ENCODE measurements at places on chromosomes 7 and 10.

GRCh38 chr7:91517201-91517785 lies 253.1 kb downstream of the FZD1 start:
- no peak for DNase-seq

DNA sequence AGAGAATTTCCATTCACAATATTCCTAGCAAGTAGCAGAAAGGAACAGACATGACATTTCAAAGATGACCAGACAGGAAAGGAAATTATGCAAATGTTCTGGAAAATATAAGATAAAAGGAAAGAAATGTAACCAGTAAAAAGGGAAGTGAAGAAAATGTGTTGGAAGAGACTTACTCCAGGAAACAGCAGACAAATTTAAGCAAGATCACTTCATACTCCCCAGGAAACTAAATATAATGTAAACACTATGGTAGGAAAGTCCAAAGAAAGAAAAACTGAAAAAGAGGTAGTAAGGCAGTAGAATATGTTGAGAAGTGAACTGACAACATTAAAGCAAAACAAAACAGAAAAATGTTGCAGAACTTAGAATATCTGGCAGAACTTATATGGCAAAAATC lies 6.4 kb upstream of the ST8SIA6 start:
- no peak for DNase-seq

DNA sequence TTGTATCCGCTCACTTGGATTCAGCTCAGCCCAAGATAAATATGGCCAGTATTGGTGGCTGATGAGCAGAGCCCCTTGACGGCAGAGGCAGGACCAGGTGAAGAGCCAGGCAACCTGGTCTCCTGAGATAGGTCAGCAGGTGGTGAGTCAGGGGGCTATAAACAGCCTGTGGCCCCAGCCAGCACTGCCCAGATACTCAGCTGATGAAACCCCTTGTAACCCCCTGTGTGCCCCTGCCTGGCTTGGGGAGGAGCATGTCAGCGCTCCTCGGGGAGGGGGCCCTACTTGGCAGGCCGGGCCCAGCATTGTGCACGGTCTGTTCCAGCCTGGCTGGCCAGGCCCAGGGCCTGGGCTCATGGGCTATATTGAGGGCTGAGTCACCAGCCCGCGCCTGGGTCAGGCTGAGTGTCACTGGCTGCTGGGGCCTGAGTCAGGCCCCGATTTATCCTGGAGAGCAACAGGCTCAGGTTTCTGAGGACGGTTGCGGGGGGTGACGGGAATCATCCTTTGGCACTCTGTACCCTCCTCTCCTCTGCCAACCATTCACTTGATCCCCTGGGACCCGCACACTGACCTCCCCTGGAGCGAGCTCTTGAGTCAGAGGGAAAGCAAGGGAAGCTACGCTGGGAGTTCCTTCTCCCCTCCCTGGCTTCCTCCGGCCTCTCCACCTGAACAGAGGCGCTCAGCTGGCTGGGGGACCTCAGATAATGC lies 2.8 kb upstream of the FLNC start:
- DNase-seq, result no peak

DNA sequence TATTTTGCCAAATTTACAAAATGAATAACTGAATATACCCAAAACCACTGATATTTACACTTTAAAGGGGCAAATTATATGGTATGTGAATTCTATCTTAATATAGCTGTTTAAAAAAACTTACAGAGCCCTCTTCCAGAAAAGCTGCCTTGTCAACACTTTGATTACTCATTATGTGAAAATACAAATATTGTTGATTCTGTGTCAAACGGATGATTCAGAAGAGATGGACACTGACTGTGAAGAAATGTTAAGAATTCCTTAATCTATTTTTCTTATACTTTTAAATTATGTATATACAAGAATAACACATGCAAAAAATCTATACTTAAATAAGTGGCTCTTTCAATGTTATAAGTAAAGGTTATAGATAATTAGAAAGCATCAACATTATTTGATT lies 41.5 kb downstream of the SMURF1 start:
- DNase-seq, result no peak

DNA sequence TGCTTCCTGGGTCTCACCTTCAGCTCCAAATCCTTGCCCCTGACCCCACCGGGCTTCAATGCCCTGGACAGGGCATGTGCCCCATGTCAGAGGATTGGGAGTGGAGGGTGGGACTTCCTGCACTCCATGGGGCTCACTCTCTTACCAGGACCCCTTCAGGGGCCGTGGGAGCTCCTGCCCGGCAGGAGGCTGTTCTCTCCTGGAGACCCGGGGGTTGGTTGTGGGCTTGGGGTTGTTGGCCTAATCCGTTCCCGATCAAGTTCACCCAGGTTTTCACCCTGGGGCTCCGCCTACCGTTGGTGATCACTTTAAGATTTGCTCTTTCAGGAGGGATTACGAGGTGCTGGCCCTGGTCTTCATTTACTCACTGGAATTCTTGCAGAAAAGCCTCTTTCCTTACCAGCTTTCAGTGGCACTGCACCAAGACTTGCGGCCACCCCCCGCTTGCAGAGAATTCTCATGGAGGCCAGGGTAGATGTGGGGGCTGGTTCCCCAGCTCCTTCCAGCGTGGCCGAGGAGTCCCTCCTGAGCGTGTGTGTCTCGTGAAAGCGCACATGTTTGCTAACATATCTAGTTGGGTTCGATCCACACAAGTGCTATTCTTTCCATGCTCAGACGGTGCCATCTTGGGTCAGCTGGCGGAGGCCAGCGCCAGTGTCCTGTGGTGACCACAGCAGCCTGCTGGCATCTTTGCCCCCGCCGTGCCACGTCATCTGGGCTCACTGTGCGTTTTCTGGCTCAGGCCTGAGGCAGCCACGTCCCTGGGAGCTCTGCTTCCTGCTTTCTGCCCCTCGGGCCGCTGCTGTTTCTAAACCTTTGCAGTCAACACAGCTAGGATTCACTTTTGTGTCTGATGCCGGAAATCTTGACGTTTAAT lies 15.6 kb downstream of the PWWP2B start:
- DNase-seq, result no peak

DNA sequence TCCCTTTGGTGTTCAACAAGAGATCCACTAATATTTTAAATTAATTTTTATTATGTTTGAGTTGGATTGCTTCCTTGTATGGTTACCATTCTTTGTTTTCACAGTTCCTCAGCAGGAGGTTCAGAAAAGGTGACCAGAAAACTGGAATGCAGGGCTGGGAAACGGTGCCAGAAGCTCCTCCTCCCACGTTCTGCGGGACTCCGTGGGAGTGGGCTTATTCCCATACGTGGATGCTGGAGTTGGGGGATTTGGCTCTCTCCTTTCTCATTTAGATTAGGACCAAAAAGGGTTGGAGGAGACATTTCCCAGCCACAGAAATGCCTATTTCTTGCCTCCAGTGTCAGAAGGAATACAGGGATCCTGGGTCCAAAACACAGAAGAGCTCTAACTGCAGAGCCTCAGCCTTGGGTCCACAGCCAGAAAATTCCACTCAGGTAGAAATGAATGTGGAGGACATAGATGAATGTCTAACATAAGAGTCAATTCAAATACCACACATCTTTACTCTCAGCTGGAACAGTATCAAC lies 56.0 kb downstream of the SORBS1 start:
- no peak for DNase-seq

DNA sequence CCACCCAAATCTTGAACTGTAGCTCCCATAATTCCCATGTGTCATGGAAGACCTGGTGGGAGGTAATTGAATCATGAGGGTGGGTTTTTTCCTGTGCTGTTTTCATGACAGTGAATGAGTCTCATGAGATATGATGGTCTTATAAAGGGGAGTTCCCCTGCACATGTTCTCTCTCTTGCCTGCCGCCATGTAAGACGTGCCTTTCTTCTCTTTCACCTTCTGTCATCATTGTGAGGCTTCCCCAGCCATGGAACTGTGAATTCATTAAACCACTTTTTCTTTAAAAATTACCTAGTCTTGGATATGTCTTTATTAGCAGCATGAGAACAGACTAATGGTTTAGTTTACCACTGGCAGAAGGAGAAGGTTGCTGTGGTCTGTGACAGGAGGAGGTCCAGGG lies 111.5 kb upstream of the RAB18 start:
- DNase-seq, result no peak

GRCh38 chr7:141585592-141586510 lies 34.6 kb downstream of the AGK start:
- no peak for DNase-seq

DNA sequence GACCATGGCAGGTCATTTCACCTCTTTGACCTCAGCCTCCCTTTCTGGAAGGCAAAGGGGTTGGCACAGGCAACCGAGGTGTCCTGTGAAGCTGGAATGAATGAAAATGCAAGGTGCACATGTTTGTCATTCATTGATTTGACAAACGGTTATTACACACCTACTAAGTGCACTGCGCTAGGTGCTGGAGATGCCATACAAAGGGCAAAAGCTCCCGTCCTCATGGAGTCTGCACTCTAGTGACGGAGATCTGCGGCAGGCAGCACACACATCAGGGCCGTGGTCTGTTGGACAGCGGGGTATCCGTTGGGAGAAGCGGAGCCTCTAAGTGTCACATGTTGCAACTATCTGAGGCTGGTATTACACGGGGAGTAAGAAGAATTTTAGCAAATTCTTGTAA lies 44.2 kb downstream of the PRF1 start:
- DNase-seq, result no peak

GRCh38 chr7:110170841-110171240 lies 920.1 kb upstream of the LRRN3 start:
- no peak for DNase-seq

DNA sequence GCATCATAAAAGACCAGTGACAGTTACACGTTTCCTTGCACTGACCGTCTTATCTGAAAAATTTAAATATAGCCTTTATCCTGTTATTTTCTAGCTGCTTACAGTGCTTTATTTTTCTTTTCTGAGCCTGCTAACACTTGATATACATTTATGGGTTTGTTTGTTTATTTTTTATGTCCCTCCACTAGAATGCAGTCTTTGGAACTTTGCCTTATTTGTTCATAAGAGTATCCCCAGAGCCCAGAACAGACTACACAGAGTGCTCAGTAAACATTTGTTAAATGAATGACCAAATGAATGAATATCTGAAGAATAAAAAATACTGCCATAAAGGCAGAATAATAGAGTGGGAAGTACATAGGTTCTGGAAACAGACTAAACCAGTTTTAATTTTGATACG lies 202.3 kb upstream of the LRRN3 start:
- DNase-seq, result no peak

DNA sequence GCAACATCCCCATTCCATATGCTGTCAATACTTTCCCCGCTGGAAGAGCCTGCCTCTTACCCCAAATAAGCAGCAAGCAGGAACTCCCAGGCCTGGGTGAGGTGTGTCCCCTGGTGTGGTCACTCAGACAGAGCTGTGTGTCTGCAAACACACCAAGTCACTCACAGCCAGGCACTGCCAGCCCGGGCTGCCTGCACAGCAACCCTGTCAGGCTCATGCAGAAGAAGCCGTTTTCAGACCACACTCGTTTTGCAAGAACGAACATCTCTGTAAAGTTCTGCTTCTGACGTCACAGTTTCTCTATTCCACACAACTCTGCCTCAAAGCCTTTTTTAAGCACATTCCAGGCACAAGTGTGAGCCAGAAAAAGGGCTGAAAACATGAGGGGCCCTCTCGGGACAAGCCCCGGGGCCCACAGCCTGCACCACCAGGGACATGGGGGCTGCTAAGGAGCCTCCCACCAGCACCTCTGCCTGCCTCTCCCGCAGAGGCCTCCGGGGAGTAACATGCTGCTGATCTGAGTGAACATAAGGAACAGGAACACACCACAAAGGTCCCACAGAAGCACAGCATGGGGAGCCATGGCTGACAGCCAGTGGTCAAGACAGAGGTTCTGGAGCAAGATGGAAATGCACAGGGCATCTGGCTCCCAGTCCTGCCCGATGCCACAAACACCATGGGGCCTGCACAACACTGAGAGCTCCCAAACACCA lies 11.4 kb downstream of the PTPRN2 start:
- DNase-seq, result no peak

GRCh38 chr7:87231258-87231657 lies 11.7 kb upstream of the TMEM243 start:
- no peak for DNase-seq

DNA sequence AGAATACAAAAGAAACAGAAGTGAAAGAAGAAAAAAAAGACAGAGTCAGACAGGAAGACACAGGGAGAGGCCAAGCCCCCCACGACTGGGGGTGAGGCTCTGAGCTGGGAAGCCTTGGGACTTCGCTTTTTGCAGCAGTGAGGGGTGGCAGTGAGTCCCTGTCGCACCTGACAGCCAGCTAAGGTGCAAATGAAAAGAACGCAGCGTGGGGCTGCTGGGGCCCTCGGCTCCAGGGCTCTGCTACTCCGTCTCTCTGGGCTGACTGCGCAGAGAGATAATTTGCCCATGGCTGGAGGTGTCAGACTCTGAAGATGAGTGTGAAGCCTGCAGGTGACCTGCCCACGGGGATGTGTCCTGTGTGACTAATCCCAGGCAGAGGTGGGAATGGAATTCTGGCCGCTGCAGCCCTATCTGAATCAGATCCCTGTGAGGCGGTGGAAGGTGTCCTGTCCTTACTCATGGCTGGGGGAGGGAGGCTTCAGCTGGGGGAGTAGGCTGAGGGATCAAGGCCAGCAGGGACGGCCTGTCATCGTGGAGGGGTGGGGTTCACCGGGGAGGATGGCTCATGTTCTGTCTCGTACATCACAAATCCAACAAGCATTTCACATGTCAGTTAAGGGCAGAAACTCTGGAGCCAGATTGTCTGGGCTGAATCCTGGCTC lies 96.4 kb downstream of the SLIT1 start:
- DNase-seq, result no peak
